ENCODE measurements at places on chromosomes 5 and 9.

DNA sequence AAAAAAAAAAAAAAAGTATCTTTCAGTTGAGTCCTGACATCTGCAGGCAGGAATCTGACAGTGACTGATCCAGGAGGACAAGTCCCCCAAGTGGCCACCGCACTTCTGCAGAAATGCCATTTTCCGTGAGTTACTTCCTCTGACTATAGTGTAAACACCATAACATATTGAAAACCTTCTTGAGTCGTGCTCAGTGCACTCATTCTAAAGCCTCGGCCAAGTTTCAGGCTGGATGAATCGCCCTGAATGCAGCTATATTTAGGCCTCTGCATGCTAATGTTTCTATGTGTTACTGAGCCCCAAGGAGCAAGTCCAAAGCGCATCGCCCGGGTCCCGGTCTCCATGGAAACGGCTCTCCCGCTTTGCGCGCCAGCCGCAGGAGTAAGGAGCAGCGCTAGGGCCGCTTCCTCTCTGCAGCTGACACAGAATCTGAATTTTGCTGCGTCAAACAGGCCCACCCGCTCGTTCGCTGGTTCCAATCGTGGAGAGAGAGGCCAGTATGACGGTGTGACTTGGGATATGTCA lies 335.4 kb downstream of the MSX2 start:
- DNase-seq, result no peak

DNA sequence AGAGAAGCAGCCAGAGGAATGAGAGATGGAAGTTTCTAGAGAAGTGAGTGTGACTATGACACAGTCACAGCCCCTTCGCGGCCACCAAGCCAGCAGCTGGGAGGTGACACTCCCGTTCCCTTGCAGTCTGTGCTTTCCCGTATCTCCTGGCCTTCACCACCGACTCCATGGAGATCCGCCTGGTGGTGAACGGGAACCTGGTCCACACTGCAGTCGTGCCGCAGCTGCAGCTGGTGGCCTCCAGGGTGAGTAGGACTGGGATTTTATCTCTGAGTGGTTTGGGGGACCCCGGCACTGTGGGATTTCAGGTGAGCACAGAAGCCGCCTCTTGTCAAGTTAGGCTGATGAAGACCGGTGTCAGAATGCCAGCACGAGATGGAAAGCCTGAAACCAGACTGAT lies 12.1 kb upstream of the SLC2A8 start:
- no peak for DNase-seq

GRCh38 chr5:179730852-179731251 lies 1.8 kb upstream of the MAML1 start:
- no peak for DNase-seq

DNA sequence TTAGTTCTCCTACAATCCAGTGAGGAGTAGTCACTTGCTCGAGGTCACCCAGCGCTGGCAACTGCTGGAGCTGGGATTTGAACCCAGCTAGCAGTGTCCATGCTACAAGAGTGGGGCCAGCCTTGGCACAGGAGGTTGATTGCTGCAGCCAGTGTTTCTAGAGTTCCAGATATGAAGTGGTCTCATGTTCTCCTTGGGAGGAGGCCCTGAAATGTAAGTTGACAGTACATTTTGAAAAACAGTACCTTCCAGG lies 802 bp downstream of the CCDC107 start:
- DNase-seq, result no peak

- no peak for DNase-seq
Measured at GRCh38 chr9:85987236-85987635, 46.3 kb downstream of the NAA35 start.

- DNase-seq, result no peak
Measured at GRCh38 chr5:159933531-159934485, 17.5 kb downstream of the ADRA1B start.

DNA sequence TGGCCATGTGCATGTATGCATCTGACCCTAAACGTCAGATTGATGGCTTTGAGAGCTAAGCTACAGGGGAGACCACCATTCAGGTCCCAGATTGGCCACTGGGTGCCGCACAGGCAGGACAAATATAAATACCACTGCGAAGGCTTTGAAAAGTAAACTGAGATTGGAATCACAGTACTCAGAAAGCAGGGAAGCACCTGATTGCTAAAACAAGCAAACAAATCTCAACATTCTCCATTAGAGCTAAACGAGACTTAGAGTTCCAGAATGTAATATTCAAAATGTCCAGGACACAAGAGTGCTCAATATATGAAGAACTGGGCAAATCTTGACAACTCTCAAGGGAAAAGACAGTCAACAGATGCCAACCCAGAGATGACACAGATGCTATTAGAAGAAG lies 61.0 kb upstream of the GFPT2 start:
- no peak for DNase-seq

DNA sequence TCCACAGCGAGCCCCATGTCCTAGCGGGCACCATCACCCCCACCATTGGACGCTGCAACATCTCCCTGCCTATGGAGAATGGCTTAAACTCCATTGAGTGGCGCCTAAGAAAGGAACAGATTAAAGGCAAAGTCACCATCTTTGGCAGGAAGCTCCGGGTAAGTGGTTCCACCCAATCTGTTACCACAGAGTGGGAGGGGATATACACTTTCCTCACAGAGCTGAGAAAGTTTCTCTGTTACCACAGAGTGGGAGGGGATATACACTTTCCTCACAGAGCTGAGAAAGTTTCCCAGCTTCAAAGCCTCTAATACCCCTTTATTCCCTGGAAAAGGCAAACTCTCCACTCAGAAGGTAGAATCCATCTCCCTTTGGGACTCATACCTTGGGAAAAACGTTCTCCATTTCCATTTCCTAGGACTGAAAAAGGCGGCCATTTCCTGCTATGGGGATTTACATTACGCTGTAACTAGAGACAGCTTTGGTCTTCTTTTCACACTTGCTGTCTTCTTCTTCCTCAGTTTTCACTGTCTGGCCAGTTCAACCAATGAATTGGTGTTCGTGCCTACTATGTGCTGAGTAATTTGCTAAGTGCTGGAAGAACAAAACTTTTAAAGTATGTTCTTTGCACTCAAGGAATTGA lies 63.4 kb upstream of the WWC1 start:
- no peak for DNase-seq

GRCh38 chr5:143497749-143498148 lies 94.3 kb upstream of the NR3C1 start:
- DNase-seq, result no peak

GRCh38 chr5:129631961-129632360 lies 115.9 kb upstream of the MINAR2 start:
- DNase-seq, result no peak

- no peak for DNase-seq
Measured at GRCh38 chr5:100818340-100818739, 84.7 kb downstream of the ST8SIA4 start.

DNA sequence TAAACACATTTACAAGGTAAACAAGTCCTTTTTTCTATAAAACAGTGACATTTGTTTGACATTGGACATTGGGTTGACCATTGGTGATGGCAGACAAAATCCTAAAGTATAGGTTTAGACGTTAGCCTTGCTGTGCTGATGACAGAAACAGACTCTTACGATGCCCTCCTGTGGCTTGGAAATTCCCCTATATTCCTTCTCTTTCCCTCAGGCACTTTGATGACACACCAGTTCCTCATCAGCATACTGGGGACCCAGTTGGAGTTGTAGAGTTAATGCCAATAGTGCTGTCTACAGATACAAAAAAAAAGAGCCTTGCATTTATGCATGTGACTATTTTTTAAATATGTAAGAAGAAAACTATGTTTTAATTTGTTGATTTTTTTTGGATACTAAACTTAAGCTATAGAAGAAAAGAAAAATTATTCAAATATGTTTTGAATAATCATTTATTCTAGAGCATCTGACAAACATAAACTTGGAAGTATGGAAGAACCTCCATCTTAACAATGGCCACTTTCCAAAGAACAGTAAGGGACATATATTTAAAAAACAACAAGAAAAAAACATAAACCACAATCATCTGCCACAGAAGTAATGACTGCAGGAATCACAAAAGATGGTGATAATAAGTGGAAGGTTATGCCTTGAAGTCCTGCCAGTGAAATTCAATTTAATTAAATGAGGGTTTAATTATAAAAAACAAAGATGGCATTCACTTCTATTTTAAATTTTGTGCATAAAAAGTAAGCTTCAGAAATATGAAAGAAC lies 75.6 kb upstream of the SNCAIP start:
- no peak for DNase-seq

DNA sequence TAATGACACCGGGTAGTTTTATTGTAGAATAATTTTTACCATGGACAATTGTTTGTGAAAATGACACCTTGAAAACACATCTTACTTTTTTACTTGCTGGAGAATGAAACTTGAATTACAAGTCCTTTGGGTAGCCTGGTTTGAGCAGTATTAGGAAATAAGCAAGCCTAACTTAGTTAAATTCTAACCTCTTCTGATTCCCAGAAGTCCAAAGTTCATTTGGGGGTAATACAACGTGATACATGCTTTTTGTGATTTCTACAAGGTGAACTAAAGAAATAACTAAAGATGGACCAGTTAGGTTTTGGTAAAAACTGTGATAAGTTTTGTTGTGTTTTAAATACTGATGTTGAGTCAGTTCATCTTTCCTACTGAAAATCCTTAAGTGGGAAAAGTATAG lies 135.4 kb upstream of the DMRT1 start:
- DNase-seq, result no peak

- DNase-seq, result no peak
Measured at GRCh38 chr9:76067696-76068095, 177.2 kb downstream of the PCSK5 start.

DNA sequence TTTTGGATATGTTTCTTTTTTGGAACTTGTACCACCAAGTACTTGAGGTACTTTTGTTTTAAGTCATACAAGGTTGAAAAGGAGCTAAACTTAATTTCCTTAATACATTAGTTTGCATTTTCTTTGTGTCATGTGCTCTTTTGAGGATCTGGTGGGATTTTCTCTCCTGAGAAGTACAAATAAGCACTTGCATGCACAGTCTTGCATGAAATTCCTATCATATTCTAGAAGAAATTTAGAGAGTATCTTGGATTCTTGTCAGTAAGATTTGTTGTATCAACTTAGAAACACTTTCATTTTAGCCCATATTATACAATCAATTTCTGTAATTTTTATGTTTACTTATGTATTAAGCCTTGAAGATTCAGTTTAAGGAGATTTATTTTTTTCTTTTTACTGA lies 64.9 kb downstream of the CCNH start:
- DNase-seq, result no peak

DNA sequence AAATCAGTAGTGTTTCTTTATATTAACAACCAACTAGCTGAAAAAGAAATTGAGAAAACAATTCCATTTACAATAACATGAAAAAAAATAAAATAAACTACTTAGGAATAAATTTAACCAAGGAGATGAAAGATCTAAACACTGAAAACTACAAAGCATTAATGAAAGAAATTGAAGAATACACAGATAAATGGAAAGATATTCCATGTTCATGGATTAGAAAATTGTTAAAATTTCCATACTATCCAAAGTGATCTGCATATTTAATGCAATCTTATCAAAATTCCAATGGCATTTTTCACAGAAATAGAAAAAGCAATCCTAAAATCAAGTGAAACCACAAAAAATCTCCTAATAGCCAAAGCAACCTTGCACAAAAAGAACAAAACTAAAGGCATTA lies 320.2 kb upstream of the GRAMD2B start:
- no peak for DNase-seq

GRCh38 chr5:55218967-55219366 lies 8.1 kb downstream of the MCIDAS start:
- no peak for DNase-seq

DNA sequence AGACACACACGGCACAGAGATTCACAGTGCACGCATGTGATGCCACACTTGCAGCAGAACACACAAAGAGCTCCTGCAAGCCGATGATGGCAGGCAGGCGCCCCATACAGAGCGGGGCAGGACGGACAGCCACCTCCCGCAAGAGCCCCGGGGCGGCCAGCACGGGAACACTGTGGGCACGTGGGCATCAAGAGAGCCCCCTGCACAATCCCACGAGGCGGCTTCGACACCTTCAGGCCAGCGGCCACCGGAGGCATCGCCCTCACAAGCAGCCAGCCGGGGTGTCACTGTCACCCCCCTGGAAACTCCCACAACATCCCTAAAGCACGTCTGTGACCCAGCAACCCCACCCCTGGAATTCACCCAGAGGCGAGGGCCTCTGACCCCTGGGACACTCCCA lies 17.9 kb downstream of the TERT start:
- DNase-seq, result no peak

DNA sequence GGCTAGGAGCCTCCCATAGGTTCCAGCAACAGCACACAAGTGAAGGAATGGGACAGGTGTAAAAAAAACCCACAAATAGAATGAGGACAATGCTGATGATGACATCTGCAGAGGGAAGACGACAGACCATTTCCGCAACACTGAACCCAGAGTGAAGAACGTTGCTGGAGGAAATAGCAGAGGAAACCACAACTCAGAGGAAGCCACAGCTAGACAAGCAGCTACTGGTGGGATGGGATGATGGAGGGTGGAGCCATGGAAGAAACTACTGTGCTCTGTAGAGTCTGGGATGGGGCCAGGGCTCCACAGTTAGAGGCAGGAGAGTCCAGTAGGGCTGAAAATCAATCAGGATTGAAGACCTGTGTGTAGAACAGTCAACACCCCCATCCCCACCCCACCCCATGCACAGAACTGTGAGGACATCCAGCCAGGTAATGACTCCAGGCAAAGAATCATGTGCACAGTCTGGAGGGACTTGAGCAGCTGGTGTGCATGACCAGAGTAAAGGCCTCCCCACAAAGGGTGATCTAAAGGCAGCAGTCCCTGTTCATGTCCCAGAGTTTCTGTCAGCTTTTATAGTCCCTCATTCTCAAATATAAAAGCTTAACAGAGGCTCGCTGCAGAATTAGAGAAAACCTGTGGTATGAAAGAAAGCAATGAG lies 65.2 kb upstream of the SPIN1 start:
- DNase-seq, result peak; percentile 22

DNA sequence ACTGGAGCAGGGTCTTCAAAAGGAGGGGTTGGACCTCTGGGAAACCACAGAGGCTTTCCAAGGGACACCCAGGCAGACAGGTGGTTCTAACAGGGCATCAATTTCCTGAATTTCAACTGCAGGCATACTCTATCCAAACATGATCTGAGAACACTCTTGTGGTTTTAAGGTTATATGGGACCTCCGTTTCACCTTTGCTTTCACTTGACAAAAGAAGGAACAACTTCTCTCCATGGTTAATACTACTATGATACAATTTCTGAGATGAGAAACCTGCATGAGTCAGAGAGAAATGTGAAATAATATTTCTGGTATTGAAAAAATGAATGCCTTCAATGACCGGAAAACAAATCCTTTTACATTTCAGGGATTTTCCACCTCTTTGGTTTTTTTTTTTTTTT lies 28.0 kb upstream of the ERAP1 start:
- DNase-seq, result no peak

DNA sequence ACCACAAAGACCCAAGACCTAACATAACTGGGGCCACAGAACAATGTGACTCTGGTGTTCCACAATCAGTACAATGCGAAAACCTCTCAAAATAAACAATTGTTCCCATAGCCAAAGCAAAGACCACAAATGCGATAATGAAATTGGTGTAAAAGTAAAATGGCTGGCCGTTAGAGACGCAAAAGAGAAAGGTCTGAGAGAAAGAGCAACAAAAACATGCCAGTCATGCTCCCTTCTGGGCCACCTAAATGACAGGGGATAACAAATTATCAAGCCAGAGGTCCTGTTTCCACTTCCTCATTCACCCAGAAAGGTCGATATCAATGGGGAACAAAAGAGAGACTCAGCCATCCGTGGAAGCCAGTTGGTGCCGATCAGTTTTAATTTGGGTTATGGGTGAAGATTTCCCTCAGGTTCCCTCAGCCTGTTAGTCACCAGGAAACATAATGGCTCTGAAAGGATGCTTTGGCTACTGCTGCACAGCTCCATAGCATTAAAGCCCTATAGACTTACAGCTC lies 9.2 kb upstream of the CFAP95 start:
- DNase-seq, result no peak

GRCh38 chr5:81303563-81303962 lies 2.2 kb downstream of the ZCCHC9 start:
- DNase-seq, result no peak

All from activated T-helper 1 cell treated with Interleukin-2 at 50 U/mL for 16 hours (primary cell).